H54 (cell line): ENCODE measurements at places on chromosomes 13 and 19.

DNA sequence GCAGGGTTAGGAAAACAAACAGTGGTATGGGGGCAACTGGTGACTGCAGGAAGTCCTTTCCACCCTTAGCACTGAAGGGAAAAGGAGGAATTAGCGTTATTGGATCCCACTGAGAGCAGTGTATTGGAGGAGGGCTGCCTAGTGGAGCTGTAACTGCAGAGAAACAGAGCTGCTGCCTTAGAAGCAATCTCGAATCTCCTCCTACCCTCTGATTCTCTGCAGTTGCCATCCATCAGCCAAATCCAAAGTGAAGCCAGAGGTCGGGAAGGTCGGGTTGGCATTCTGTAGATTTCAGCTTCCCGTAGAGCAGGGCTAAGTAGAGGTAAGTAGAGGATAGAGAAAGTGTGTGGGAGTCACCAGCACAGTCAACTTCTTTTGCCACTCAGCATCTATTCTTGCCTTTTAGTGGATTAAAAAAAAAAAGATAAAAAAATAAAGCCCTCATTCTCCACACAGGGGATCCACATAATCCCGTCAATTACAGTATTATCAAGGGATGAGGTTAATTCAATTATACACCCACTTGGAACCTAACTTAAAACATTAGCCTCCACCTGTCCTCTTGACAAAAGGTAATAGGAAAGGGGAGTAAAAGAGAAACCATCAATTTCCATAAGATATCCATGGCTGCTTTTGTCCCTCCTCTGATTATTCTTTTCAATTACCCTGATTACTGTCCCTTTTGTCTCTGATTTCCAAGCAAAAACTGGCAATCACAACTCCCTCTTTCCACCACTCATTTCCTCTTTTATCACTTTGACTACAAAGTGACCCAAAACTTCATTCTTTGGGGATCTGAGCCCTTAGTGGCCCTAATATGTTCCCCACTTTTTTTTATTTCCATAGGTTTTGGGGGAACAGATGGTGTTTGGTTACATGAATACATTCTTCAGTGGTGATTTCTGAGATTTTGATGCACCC lies 234.7 kb downstream of the RBM26 start:
- DNase-seq = no peak

GRCh38 chr13:95568131-95568530 lies 15.6 kb downstream of the CLDN10 start:
- DNase-seq = no peak

DNA sequence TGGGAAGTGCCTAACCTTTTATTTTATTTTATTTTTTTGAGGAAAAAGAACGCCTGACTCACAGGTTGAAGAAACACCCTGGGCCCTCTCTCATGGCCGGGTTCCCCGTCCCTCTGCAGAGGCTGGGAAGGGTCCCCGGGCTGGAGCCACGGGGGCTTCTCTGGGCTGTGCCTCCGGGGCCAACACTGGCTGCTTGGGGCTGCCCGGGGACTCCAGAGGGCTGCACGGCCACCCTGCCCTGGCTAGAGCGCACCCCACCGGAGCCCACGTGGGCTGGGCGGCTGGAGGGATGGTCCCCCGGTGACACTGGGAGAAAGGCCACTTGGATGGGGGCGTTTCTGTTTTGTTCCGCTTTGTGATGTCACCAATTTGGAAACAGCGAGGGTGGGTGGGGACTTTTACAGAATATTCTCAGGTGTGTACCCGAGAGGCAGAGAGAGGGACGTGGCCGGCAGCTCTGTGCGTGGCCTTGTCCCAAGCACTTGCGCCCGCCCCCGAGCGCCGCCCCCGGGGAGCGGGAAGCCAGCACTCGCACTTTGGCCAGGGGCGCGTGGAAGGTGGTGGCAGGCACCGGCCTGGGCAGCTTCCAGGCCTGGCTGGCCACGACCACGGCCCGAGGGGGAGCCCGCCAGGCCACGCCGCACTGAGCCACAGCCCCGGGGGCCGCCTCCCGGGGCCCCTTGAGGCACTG lies 13.9 kb upstream of the GNA15 start:
- DNase-seq = no peak

DNA sequence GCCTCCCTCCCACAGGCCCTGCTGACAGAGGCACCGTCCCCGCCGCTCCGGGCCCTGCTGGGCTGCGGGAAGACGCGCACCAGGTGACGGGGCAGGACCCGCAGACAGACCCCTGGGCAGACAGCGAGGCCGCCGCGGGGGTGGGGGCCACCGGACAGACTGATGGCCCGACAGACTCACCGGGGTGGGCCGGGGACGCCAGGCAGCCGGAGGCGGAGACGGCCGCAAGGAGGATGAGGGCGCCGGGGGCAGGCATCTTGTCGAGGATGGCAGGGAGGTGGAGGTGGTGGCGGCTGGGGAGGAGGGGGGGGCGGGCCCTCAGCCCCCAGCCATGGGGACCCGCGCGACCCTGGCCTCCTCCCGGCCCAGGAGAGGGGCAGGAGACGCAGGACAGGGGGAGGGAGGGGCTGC lies 309 bp downstream of the LMTK3 start:
- no peak for DNase-seq

- DNase-seq = peak; percentile 6
Observed at GRCh38 chr13:70249332-70250064, 141.2 kb upstream of the KLHL1 start.

- DNase-seq = no peak
Observed at GRCh38 chr13:26041444-26041843, 10.4 kb downstream of the SHISA2 start.

DNA sequence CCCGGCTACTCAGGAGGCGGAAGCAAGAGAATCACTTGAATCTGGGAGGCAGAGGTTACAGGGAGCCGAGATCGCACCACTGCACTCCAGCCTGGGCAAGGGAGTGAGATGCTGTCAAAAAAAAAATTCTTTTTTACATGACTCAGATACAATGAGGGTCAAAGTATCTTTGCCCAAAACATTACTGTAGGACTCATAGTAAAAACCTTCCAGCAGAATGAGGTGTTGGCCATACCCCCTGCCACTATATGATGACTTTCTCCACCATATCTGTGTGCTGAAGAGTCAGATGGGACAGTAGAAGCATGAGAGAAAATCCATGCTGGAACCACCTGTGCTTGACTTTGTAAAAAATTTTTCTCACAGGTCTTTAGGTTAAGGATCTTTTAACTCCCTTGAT lies 86.7 kb downstream of the COL4A2 start:
- DNase-seq = no peak

DNA sequence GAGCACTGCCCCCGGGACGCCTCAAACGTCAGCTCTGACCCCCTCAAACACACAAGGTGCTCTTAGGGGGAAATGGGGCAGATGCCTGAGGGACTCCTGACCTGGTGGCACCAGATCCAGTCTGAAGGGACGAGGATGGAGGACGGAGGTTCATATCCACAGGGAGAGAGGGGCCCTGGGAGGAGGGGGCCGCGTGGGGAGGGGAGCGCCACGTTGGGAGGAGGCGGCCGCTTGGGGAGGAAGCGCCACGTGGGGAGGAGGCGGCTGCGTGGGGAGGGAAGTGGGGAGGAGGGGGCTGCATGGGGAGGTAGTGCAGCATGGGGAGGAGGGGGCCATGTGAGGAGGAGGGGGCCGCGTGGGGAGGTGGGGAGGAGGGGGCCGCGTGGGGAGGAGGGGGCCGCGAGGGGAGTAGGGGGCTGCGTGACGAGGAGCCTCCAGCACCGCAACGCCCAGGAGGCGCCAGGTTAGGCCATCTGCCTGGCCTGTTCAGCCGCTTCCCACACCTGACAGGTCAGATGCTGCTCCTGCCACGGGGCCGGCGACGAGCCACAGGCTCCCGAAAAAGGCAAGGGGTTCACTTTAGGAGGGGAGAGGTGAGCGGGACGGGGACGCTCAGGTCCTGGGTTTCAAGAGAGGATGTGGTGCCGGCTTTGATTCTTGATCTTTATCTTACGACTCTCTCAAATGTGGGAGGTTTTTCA lies 36.7 kb upstream of the C13orf46 start:
- DNase-seq = no peak

- peak; percentile 16 for DNase-seq
Observed at GRCh38 chr13:95485045-95485517, 67.4 kb upstream of the CLDN10 start.

GRCh38 chr13:27036236-27036981 lies 135.2 kb downstream of the USP12 start:
- no peak for DNase-seq

GRCh38 chr13:26999499-26999898 lies 172.1 kb downstream of the USP12 start:
- no peak for DNase-seq

DNA sequence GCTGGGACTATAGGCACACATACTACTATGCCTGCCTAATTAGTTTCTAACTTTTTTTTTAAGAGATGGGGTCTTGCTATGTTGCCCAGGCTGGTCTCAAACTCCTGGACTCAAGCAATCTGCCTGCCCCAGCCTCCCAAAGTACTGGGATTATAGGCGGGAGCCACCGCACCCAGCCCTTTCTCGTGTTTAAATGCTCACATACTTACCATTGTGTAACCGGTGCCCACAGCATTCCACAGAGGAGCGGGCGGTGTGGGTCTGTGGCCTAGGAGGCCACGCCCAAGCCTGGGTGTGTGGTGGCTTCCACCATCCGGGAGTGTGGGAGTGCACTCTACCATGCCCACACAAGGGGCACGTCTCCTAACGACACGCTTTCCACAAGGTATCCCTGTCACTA lies 7.7 kb downstream of the LMNB2 start:
- DNase-seq = no peak

- DNase-seq = peak; percentile 82
Observed at GRCh38 chr19:13022859-13023636, 27.8 kb downstream of the NFIX start.

DNA sequence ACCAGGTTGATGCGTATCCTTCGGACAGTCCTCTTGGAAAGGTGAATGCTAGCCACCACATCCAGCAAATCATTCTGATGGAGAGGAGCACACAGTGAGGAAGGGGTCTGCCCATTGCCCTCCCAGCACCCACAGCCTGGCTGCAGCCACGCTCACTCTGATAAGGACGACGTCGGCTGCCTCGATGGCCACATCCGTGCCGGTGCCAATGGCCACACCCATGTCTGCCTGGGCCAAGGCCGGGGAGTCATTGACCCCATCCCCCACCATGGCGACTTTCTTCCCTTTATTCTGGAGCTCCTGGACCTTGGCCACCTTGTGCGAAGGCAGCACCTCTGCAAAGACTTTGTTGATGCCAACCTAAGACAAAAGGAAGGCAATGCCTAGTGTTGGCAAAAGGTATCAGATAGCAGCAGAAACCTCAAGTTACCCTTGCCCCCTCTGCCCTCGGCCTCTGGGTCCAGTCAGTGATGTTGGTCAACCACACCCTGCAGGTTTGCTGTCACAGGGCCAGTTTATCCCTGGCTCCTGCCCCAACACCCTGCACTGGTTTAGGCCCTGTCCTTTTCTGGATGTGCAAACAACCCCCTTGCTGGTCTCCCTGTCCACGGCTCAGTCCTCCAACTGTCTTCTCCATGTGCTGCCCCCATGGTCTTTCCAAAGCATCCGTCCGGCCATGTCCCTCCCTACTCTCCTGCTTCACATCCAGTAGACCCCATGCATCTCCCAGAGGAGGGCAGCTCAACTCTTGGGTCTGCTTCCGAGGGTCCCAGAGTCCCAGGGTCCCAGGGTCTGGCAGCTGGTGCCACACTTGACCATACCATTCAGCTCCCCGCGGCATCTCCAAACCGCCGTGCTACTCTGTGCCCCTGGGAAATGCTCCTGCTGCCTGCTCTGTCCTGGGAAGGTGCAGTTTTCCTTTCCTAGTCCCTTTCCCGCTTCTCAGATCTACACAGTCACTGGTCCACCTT lies 73.6 kb downstream of the ATP7B start:
- no peak for DNase-seq

DNA sequence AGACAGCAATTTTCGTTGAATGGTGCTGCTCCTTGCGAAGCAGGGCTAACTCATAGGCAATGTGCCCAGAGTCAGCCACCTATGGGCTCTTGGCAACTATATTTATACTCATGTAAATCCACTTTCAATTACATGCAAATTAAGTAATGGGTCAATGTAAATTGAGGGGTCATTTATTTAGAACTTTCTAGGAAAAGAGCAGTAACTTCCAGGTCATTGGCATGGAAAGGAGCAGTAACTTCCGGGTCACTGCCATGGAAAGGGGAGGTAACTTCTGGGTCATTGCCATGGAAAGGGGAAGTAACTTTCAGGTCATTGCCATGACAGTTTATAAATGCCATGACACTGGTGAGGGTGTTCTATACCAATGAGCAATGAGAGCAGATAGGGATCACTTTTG lies 11.6 kb downstream of the KLK4 start:
- DNase-seq = no peak

- no peak for DNase-seq
Observed at GRCh38 chr13:52862358-52863206, 14.1 kb upstream of the PCDH8 start.

DNA sequence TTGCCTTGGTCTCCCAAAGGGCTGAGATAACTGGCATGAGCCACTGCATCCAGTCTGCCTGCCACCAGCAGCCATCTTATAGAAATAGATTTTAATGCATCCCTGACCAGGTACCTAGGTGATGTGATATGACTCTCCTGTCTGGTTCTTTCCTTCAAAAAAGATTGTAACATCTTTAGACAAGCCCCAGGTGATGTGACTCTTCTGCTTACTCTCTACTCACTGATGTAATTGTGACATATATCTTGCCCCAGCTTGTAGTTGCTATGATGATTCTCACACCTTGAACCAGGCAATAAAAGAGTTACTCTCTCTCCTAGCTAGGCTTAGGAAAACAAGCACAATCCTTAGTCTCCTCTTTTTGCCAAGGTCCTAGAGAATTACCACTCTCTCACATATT lies 30.6 kb upstream of the ZNF681 start:
- no peak for DNase-seq

DNA sequence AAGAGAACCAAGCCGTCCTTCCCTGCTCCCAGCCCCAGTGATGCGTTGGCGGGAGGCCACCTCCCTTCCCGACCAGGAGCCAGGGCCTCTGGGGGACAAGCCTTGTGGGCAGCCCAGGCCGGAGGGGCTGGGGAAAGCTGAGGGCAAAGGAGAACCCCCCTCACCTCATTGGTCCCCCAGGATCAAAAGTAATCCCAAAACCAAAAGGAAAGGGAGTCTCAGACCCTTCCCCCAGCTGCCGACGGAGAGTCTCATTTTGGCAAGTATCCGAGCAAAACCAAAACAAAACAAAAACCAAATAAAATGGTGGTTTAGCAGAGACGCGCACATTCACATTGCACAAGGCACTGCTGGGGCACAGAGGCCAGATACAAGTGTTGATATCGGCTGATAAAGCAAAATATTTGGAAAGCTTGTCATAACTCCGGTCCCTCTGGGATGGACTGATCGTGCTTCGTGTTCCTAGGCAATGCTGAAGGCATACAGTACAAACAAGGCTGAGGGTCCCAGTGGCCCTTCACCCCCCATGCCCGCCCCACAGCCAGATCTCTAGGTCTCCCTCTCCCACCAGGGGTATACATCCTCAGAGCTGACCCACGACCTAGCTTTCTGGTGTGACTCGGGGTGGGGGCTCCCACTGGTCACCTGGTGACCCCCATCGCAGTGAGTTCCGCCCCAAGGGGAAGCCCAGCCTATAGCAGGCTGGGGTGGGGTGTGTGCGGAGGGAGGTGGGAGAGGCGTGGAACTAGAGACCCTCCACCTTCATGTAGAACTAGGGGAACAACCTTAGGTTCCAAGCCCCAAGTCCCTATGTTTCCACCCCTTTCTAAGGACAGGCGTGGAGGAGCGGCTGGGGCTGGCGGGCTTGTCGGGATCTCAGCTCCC lies 2.1 kb downstream of the CEBPA start:
- no peak for DNase-seq
